Keratinocyte (primary cell): ENCODE measurements at places on chromosomes 7 and 10. TPM values are rescaled to one million over a fixed set of nuclear protein-coding genes. Genes with fewer than 3 reads are reported as not detected.

TMEM225B gene
- polyA plus RNA-seq = 0.18 to 0.26 TPM (median 0.23 TPM) in 3 replicates

ASIC3 gene
- 0.24 to 0.97 TPM (median 0.35 TPM) in 3 replicates for polyA plus RNA-seq

FRG2B gene
- polyA plus RNA-seq = not detected in 3 replicates

PGAM2 gene
- not detected in 3 replicates for polyA plus RNA-seq

GPR146 gene
- 0.13 to 0.24 TPM (median 0.15 TPM) in 3 replicates for polyA plus RNA-seq

ZDHHC4 gene
- 50.7 to 66.1 TPM (median 60.6 TPM) in 3 replicates for polyA plus RNA-seq

DNA sequence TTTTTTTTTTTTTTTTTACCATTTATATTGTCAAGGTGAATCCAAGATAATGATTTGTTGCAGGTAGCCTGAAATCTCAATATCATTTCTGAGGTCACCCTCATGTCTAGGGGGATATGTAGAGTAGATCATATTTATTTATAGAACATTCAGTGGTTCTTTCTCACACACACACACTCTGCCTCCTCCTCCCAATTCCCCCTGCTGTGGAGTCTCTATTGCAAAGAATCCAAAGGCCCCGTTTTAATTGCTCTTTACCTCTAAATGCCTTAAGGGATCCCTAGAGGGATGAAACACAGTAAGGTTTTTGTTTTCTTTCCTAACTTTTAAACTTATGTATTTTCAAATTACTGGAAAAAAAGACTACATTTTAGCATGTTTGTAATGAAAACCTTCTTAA is 170.0 kb downstream of the PRKG1 start:
- no peak for DNase-seq
- no peaks in the 10 kb centered on the region for H3K4me1 ChIP-seq

GRCh38 chr10:59060852-59061251 is 115.6 kb upstream of the PHYHIPL start:
- no peak overlapping the region for H3K27ac ChIP-seq
- no peaks in the 10 kb centered on the region for H3K27me3 ChIP-seq
- no peak overlapping the region for H3K4me3 ChIP-seq
- no peaks in the 10 kb centered on the region for H3K36me3 ChIP-seq
- no peak for DNase-seq

GRCh38 chr7:17355050-17355449 is 56.6 kb downstream of the AHR start:
- H3K4me1 ChIP-seq = no peaks in the 10 kb centered on the region
- no peaks in the 10 kb centered on the region for H3K36me3 ChIP-seq
- no peak for DNase-seq
- no peak overlapping the region for H3K27ac ChIP-seq
- H3K4me3 ChIP-seq = no peak overlapping the region

DNA sequence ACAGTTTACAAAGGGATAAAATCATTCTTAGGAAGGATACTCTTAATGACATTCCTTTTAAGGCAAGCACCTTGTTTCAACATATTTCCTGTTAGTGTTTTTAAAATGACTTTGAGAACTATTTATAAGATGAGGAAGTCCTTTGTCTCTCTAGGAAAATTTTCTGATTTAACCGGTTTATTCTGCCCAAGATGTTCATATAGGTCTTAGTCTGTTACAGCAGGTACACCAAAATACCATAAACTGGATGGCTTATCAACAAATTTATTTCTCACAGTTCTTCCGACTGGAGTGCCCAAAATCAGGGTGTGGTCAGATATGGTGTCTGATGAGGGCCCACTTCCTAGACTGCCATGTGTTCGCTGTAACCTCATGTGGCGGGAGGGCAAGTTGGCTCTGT is 77.9 kb downstream of the GSAP start:
- no peaks in the 10 kb centered on the region for H3K4me1 ChIP-seq
- no peak overlapping the region for H3K4me3 ChIP-seq
- no peak overlapping the region for H3K27ac ChIP-seq
- no peak for DNase-seq
- no peaks in the 10 kb centered on the region for H3K27me3 ChIP-seq
- H3K36me3 ChIP-seq = no peaks in the 10 kb centered on the region

- no peak for DNase-seq
- no peak overlapping the region for H3K27ac ChIP-seq
- no peak overlapping the region for H3K4me3 ChIP-seq
- H3K4me1 ChIP-seq = peaks cover 14% of the 10 kb centered on the region
Observed at GRCh38 chr10:102620591-102621442, 23.5 kb upstream of the TRIM8 start.

GRCh38 chr7:66140924-66141323 is 26.3 kb downstream of the CRCP start:
- peak overlapping the region; percentile 4 for H3K27ac ChIP-seq
- peaks cover 11% of the 10 kb centered on the region for H3K36me3 ChIP-seq
- no peak overlapping the region for H3K4me3 ChIP-seq
- no peaks in the 10 kb centered on the region for H3K27me3 ChIP-seq
- DNase-seq = peak; percentile 26

- H3K27ac ChIP-seq = no peak overlapping the region
- H3K27me3 ChIP-seq = peaks cover 4% of the 10 kb centered on the region
- H3K4me3 ChIP-seq = no peak overlapping the region
- H3K4me1 ChIP-seq = peaks cover 13% of the 10 kb centered on the region
Observed at GRCh38 chr10:6912424-6912823, 332.3 kb upstream of the PRKCQ start.

GRCh38 chr7:101854084-101854865 is 36.8 kb downstream of the CUX1 start:
- H3K27me3 ChIP-seq = no peaks in the 10 kb centered on the region
- no peak overlapping the region for H3K27ac ChIP-seq
- peaks cover 3% of the 10 kb centered on the region for H3K4me1 ChIP-seq

GRCh38 chr7:44486693-44487092 is 3.8 kb downstream of the NUDCD3 start:
- peaks cover 19% of the 10 kb centered on the region for H3K4me1 ChIP-seq
- no peak overlapping the region for H3K27ac ChIP-seq
- peaks cover 14% of the 10 kb centered on the region for H3K36me3 ChIP-seq

- H3K4me1 ChIP-seq = no peaks in the 10 kb centered on the region
- no peaks in the 10 kb centered on the region for H3K27me3 ChIP-seq
- DNase-seq = no peak
- H3K27ac ChIP-seq = no peak overlapping the region
Observed at GRCh38 chr7:85529831-85530230, 343.0 kb upstream of the SEMA3D start.

GRCh38 chr10:48633381-48634197 is 28.7 kb upstream of the ARHGAP22 start:
- H3K4me1 ChIP-seq = no peaks in the 10 kb centered on the region
- H3K36me3 ChIP-seq = no peaks in the 10 kb centered on the region
